Activated gamma-delta T cell treated with Interleukin-2 at 50 U/mL for 16 hours (primary cell): ENCODE measurements at places on chromosomes 3 and 15.

DNA sequence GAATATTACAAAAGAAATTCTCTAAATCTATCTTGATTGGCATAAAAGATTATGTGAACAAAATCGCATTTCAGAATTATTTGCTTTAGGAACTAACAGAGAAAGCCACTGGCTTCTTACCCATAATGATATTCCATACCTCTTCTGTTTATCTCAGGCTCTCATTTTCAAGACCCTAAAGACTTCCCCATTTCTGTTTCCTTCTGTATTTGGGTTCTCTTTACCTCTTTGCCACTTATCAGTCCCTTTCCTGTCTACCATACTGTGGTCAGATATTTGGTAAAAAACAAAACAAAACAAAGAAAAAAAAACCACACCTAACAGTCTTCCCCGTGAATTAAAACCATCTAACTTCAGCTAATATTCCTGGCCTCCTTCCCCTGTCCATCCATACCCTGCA, 108.5 kb downstream of the LRRC28 start:
- DNase-seq = no peak

DNA sequence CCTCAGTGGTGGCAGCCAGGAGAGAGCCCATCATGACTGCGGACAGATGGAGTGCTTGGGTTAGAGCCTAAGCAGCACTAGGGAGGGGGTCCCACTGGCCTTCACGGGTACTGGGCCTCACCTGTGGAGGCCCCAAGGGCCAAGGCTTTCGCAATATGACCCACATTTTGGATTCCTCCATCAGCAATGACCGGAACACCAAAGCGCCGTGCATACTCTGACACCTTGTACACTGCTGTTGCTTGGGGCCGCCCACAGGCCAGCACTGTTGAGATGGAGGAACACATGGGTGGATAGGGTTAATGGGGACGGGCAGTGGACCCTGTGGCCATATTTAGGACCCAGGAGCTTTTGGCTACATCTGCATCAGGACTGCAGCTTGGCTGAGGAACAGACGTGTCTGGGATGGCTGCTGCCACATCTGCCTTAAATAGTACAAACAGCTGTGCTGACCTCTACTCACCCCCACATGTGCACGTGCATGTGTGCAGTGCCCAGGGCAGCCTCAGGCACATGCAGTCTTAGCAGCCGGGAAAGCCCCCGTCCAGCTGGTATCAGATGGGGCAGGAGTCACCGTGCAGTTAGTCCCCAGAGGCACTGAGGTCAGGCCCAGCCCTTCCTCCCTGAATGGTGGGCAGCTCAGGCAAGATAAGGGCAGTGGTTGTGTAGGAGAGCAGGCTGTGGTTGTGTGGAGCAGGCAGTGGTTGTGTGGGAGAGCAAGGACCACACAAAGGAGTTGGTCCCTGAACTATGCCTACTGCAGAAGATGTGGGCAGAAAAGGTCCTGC, 3.3 kb downstream of the NDUFAF3 start:
- no peak for DNase-seq

- no peak for DNase-seq
These were observed 25.0 kb downstream of the KIF7 start for GRCh38 chr15:89630260-89630659.

- DNase-seq = no peak
These were observed 13.4 kb downstream of the APOD start for GRCh38 chr3:195570344-195570743.

DNA sequence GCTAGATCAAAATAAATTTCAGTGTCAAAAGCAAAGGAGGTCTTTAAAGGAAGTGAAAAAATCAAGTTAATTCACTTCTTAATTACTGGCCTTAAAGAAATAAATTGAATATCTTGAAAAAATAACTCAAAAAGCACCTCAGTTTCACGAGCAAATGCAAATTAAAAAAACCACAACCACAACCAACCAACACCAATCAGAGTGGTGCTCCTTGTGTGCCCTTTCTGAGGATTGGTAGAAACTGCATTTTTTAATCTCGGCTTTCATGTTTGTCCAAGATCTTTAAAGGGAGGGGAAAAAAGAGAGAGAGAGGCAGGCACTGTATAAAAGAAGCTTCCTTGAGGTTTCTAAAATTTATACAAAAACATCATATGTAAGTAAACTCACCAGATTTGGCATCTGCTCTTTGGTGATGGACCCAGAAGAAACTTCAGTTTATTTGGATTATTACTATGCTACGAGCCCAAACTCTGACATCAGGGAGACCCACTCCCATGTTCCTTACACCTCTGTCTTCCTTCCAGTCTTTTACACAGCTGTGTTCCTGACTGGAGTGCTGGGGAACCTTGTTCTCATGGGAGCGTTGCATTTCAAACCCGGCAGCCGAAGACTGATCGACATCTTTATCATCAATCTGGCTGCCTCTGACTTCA, at the start of gene GPR15:
Gene GPR15, plus strand, starts transcription at position 357 of the 653 bp plus-strand sequence. Its CDS starts 56 bp downstream, at position 413.
- no peak for DNase-seq

GRCh38 chr3:149820183-149820582, 7.2 kb downstream of the RNF13 start:
- no peak for DNase-seq

GRCh38 chr3:116000311-116000710, 377.0 kb downstream of the GAP43 start:
- no peak for DNase-seq

DNA sequence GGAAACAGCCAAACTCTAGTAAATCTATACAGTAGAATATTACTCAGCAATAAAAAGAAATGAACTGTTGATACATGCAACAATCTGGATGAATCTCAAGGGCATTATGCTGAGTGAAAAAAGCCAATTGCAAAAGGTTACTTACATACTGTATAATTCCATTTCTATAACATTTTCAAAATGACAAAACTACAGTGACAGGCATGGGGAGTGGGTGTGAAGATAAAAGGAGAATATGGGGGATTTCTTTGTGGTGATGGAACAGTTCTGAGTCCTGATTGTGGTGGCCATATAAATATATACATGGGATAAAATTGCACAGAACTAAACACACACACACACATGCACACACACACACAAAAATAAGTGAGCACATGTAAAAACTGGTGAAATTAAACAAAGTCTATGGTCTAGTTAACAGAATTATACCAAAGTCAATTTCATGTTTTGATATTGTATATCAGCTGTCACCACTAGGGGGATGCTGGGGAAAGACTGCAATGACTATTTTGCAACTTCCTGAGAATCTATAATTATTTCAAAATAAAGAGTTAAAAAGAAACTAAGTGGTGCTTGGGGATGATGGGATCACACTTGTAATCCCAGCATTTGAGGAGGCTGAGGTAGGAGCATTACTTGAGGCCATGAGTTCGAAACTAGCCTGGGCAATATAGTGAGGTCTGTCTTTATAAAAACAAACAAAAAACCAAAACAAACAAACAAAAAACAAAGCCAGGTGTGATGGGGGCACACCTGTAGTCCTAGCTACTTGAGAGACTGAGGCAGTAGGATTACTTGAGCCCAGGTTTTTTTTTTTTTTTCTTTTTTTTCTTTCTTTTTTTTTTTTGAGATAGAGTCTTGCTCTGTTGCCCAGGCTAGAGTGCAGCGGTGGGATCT, 66.0 kb downstream of the SPTSSB start:
- DNase-seq = no peak

DNA sequence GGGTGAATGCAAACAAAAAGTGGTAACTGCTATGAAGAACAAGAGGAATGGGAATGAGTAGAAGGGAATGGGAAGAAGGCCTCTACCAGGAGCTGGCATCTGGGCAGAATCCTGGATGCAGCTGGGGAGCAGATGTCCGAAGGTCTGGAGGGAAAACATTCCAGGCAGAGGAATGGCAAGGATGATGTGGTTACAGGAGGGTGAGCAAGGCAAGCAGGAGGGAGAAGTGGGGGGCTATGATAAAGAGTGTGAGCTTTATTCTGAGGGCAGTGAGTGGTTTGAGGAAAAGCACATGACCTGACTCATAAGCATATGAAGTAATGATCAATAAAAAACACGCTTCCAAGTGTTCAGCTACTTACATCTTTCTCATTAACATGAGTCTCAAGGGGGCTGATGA, 17.1 kb downstream of the SKIC8 start:
- DNase-seq = no peak

GRCh38 chr3:185257334-185257733, 3.5 kb upstream of the EHHADH start:
- no peak for DNase-seq

DNA sequence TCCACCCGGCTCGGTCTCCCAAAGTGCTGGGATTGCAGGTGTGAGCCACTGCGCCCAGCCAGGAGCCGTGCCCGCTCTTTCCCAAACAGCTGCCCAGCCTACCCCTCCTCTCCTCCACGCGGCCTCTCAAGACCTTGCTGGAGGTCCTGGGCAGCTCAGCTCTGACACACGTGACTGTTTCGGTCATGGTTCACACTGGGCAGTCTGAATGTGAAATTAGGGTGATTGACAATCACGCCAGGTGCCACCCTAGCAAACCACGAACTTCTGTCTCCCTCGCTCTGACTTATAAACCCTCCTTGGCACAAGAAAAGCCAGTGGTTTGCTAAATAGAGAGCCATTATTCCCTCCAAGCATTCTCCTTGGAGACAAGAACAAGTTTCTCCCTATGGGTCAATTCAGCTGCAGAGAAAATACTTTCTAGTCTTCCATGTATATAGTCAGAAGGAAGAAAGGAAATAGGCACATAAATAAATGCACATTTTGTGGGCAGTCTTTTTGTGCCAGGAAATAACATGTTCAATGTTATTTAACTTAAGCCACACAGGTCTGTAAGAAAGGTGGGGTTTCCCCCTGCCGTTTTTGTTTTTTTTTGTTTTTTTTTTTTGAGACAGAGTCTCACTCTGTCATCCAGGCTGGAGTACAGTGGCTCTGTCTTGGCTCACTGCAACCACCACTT, 121.9 kb upstream of the MEF2A start:
- DNase-seq = no peak

DNA sequence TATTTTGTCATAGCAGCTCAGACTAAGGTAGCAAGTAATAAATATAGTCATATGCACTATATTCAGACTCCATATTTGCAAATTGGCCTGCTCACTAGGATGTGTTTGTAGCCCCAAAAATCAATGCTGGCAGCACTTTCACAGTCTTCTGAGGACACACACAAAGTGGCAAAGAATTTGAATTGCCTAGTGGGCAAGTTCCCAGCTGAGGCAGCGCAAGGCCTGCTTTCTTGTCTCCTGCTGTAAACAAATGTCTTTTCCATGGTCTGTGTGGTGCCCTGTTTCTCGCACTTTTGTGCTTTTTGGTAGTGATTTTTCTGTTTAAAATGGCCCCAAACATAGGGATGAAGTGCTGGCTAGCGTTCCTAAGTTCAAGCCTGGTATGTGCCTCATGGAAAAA, 416.0 kb downstream of the OCA2 start:
- no peak for DNase-seq

- no peak for DNase-seq
These were observed 18.6 kb downstream of the ZDHHC19 start for GRCh38 chr3:196192524-196193051.

DNA sequence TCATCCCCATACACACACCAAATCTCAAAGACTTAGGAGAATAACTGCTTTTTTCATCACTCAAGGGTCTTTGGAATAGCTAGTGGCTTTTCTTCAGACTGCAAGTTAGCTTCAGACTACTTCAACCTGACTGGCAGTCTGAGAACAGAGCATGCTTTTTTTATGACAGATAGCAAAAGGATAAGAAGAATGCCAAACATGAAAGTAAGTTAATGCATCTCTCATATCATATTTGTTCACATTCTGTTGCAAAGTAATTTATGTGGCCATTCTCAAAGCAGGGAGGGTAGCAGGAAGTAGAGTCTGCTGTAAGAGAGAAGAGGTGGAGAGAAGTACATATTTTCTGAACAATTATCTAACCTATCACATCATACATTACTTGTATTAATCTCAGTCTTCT, 544.4 kb downstream of the ZPLD1 start:
- no peak for DNase-seq
